Tibial nerve (tissue), 4 donors: ENCODE measurements at places on chromosomes 11 and 22.

- no peaks in the 10 kb centered on the region for H3K27me3 ChIP-seq
- no peak overlapping the region for H3K4me3 ChIP-seq
- H3K36me3 ChIP-seq: no peaks in the 10 kb centered on the region
- H3K4me1 ChIP-seq: peaks cover 22% of the 10 kb centered on the region
- no peak for DNase-seq
- H3K27ac ChIP-seq: no peak overlapping the region
These were observed 10.3 kb downstream of the FXYD2 start for GRCh38 chr11:117814204-117814765.

DNA sequence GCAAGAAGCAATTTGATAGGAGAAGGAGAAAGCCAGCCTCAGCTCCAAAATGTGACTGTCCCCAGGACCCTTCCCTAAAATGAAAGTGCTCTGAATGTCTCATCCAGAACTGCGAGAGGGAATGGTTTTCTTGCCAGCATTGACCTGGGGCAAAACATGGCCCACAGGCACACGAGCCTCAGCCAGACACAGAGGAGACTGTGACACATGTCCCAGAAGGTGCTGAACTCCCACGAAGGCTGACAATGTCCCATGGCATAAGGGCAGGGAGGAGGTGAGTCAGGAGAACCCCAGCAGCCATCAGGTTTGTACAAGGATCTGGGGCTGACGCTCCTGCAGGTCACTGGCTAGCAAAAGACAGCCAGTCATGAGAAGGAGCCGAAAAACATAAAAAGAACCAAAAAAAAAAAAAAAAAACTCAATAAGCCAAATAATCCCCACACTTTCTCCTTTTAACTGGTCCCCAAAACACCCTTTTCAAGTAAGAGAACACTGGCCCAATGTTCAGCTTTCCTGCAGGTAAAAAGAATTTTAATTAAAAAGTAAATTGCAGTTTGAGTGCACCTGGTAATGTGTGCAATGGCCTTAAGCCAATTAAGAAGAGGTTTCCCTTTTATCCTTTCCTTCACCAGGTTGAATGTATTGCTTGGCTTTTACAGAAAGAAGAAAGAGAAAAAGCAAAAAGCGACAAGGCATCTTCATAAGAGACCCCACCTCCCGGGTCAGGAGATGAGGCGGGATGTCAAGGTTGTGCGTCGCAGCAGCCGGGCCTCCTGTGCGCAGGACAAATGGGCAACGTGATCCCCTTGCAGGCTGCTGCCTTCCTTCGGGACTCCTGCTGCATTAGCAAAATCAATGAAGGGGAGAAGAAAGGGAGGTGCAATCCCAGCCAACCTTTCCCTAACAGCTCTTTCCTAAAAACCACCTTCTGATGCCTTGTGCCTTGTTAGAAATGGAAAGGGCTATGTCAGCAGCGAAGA is 43.6 kb downstream of the GALNT18 start:
- no peaks in the 10 kb centered on the region for H3K27me3 ChIP-seq
- H3K27ac ChIP-seq: no peak overlapping the region
- no peak for DNase-seq
- H3K4me1 ChIP-seq: no peaks in the 10 kb centered on the region
- no peaks in the 10 kb centered on the region for H3K36me3 ChIP-seq

DNA sequence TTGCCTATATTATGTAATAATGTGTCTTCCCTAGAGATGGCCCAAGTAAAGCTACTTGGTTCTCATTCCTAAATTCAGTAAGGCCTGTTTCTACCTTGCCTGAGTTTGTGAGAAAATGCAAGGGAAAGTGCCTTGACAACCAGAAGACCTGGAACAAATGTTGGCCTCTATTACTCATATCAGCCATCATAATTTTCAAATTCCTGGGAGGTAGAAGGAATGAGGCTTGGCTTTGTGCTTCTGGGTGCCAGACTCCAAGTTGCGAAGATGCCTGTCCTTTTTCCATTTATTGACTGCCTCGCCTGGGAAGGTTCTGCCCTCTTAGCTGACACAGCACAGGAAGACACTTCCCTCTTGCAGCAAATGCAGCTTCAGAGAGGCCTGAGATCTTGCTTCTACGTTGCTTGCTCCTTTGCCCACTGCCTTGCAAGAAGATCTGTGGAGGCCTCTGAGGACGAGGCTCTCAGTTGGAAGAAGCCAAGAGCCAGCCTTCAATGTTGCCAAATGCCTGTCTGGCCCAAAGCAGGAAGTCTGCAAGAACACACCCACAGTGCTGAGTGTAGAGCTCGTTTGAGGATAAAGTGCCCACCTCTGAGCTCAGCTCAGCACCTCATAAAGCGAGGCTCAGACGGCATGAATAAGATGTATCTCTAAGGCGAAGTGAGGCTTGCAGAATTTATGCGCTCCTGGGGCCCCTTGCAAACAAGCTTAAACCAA is 120.1 kb downstream of the GALNT18 start:
- H3K36me3 ChIP-seq: no peaks in the 10 kb centered on the region
- no peak overlapping the region for H3K27ac ChIP-seq
- no peaks in the 10 kb centered on the region for H3K27me3 ChIP-seq

GRCh38 chr11:84833488-84834088 is 793.6 kb downstream of the DLG2 start:
- H3K36me3 ChIP-seq: no peaks in the 10 kb centered on the region
- H3K27me3 ChIP-seq: no peaks in the 10 kb centered on the region
- no peaks in the 10 kb centered on the region for H3K4me1 ChIP-seq
- DNase-seq: no peak
